ENCODE measurements at places on chromosomes 12 and 14.
A peak's percentile ranks its signal among the peaks of the same experiment; 100 is the strongest.

GRCh38 chr14:38991299-38991698 is 111.7 kb downstream of the SEC23A start:
- no peak for DNase-seq

- no peak for DNase-seq
Observed at GRCh38 chr12:26086936-26087335, 37.9 kb downstream of the BHLHE41 start.

DNA sequence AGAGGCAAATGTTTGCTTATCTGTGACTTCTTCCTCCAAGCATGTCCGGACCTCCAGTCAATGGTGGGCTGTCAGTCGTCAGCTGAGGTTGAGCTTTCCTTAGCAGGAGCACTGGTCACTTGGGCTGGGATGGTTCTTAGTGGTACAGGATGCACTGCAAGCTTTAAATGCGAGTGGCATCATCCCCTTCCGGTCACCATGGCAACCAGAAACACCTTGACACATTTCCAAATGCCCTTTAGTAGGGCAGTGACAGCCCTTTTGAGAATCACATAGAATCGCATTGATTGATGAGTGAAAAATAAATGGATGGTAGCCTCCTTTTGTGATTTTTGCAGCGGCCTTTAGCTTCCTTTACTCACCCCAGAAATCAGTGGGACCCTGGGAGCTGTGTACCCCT is 24.1 kb downstream of the NTF3 start:
- no peak for DNase-seq

- no peak for DNase-seq
Observed at GRCh38 chr14:93889739-93890483, 37.2 kb upstream of the FAM181A start.

GRCh38 chr14:102262929-102263462 is 42.0 kb downstream of the MOK start:
- DNase-seq: no peak

- DNase-seq: no peak
Observed at GRCh38 chr14:32722631-32723183, 216.0 kb upstream of the NPAS3 start.

DNA sequence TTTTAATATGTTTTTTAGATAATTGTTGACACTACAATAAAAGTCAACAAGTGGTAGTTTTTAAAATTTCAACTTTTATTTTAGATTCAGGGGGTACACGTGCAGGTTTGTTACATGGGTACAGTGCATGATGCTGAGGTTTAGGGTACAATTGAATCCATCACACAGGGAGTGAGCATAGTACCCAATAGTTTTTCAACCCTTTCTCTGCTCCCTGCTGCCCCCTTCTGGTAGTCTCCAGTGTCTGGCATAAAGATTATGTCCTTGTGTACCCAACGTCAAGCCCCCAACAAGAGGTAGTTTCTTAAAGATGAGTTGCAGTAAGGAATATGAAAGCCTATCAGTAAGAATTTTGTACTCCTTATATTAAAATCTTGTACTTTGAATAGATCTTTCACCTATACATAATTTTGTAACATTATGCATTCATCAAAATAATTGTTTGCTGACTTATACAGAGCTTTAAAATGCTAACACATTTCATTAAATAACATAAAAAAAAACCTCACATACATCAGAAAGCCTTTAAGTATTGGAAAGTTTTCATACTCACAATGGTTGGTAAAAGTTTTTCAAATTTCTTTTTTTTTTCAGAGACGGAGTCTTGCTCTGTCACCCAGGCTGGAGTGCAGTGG is 5.4 kb upstream of the RALGAPA1 start:
- peak; percentile 65 for DNase-seq

DNA sequence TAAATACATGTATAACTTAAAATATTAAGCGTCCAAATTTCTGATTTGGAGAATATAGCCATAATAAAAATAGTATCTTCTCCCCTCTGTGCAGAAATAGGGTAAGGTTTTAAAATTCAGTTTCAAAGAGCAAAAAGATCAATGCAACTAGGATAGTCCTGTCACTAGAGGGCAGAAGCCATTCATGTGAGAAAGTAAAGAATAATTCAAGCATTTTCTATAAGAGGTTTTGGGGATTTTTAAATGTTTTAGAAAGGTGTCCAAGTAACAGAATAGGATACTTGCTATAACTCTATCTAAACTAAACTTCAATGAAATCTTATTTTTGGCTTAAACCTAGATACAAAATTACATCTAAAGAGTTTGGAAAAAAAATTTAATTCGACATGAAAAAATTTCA is 50.3 kb downstream of the ADAMTS20 start:
- peak; percentile 62 for DNase-seq

- no peak for DNase-seq
Observed at GRCh38 chr12:96396914-96397313, 3.3 kb downstream of the CDK17 start.

- peak; percentile 80 for DNase-seq
Observed at GRCh38 chr12:62631471-62632410, 165.1 kb downstream of the MON2 start.

DNA sequence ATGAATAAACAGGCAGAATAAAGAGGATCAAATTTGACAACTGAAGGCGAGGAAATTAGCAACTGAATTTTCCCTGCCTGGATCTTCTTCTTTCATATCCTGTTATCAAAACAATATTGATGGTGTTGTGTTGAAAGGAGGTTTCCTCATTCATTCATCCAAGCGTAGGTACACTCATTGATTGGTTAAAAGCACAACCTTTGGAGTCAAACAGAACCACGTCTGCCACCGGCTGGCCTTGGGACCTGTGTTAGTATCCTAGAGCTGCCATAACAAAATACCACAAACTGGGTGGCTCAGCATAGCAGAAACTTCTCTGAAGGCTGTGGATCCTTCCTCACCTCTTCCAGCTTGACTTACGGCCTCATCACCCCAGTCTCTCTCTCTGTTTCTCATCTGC is 268.6 kb upstream of the PWP1 start:
- no peak for DNase-seq

GRCh38 chr12:15059123-15059522 is 86.3 kb downstream of the PDE6H start:
- DNase-seq: no peak

DNA sequence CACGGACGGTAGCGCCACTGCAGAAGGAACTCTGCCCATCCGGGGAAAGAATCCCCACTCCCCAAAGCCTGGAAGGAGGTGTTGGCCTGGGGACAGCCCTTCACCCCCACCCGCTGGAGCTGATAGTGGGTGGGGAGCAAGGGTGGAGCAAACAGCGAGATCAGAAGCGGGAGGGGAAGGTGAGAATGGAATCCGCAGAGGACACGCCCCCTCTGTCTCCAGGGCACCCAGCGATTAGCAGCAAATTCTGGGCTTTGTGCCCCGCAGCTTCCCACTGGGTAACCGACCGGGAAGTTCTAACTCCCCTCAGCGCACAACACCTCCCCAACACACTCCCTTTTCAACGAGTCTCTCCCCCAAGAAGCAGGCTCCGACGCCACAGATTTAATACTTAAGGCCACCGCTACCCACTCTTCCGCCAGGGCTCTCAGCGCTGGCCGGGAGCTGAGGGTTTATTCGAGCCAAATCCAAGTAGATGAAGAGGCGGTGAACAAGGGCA is 1.4 kb downstream of the SLC25A29 start:
- peak; percentile 46 for DNase-seq

DNA sequence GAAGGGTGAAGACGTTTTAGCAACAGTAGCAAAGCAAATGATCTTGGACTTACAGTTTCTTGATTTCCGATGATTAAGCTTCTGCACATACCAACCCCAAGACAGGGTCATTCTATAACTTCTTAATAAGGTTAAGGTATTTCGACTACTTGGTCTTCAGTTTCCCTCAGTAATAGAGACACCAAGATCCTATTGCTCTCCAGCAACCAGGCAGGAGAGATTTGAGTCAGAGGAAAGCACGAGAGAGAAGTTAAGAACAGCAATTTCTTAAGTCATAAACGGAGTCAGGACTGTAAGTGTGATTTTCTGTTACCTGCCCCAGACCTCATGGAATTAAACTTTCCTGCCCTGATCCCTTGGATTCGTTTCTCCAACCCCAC is 215.6 kb downstream of the TTC8 start:
- no peak for DNase-seq

Data from choroid plexus epithelial cell (primary cell).